Stimulated activated CD8-positive, alpha-beta memory T cell treated with anti-CD3 and anti-CD28 coated beads, Interleukin-15, amount 100 ng/mL, for 1 hour (primary cell): ENCODE measurements at places on chromosomes 6 and 20.

DNA sequence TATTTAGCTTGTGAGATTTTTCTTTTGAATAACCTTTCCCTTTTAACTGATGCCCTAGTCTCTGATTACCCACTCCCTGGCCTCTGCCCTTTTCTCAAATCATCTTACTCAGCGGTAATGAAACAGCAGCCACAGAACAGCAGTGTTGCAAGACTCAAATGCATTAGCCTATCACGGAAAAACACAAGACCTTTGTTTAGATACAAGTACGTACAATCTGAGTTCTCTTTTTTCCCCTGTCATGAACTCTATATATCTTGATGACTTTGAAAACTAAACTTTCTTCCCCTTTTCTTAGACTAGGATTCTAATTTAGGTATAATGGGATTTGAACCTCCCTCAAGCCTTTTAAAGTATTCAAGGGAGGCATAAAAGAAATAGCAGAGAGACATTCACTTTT lies 1034.9 kb downstream of the EYS start:
- DNase-seq: no peak

- DNase-seq: no peak
Observed at GRCh38 chr20:62624719-62625453, 17.4 kb upstream of the SLCO4A1 start.

DNA sequence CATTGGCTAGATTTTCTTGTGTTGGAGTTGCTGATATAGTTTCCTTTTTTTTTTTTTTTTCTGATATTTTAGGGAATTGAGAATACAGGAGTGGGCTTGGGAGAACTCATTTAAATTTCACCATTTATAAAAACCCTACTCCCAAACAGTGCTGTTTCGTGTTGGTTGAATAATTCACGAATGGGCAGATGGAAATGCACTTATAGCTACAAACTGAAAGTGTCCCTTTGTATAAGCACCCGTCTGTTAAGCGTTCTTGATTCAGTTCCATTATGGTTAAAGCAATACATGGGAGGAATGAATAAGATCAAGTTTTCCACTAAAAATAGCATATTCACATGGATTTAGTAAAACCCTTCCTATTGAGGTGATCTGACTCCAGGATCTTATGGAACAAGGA lies 122.2 kb upstream of the ARG1 start:
- no peak for DNase-seq

GRCh38 chr6:24397631-24398030 lies 5.1 kb upstream of the MRS2 start:
- no peak for DNase-seq

GRCh38 chr20:38131588-38132121 lies 33.4 kb downstream of the TGM2 start:
- DNase-seq: no peak

DNA sequence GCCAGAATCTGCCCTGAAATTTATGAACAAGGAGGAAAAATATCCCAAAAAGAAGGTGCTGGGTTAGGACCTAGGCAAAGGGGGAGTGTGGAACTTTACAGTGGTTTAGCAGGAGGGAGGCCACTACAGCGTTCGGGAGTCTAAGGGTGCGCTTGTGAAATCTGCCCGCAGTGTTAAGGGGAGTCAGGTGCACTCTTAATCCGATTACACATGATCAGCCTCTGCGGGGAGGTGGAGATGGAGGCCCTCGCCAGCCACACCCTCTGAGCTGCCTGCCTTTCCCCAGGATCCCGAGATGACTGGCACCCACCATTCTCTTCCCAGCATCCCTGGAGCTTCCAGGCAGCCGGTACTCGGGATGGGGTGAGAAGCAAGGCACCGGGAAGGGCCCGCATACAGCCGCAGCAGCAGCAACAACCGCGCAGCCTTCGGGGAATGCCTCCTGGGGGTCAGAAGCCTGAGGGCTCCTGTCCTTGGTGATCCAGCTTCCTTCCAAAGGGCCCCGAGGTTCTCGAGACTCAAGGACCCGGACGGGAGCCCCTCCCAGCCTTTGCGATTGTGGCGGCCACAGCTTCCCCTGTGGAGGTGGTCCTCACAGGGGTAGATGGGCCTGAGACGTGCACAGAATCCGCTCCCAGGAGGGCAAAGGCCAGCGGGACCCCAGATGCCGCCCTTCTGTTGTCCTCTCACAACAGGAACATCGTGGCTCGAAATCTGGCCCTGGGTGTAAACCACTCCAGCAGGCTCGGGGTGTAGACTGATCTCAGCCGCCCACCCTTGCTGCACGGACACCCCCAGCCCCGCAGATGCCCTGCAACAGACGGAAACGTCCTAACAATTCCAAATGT lies 57.3 kb upstream of the CST7 start:
- DNase-seq: no peak
